EH (cell line): ENCODE measurements at places on chromosomes 5 and 9.

DNA sequence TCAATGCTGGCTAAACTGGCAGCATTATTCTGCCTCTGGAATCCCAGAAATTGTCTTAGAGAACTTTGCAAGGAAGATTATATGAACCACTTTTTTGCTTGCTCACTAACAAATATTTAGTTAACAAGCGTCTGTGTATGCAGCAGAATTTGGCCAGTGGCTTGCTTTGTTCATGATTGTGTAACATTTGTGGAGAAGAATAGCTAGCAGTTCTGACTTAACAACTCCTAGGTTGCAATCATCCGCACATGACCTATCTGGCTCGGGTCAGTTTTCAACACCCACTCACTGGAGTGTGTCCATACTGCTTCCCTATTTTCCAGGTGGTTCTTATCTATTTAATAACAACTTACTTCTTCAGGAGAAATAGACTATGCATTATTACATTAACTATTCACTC lies 98.5 kb downstream of the SNX18 start:
- DNase-seq: peak; percentile 68

DNA sequence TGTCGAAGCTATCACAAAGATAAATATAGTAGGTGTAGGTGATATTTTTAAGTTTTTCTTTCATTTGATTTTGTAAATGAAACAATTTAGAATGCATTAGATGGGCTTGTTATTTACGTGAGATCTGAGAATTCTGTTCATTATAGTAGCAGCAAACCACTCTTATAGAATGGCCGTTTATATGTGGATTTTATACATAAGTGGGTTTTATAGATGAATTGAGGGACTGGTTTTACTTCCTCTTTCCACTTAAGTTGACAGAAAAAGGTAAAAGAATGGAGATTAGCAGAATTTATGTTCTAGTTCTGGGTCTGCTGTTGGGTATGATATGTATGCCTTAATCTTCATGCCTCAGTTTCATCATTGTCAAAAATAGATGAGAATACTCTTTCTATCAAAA lies 5.6 kb downstream of the RMI1 start:
- DNase-seq: no peak

GRCh38 chr5:124996764-124997077 lies 250.3 kb upstream of the ZNF608 start:
- peak; percentile 71 for DNase-seq

DNA sequence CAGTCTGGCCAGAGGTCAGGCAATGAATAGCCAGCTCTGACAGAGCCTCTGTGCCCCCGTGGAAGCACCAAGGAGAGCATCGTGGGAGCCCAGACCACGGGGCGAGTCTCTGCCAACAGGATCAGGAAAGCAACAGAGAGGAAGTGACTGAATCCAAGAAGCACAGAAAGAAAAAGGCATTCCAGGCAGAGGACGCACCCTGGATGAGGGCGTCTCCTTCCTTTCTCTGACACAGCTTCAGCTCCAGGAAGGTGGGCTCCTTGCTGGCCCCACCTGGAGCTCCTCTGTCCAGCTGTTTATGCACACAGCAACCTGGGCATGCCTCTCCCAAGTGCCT lies 16.6 kb downstream of the HK3 start:
- no peak for DNase-seq

DNA sequence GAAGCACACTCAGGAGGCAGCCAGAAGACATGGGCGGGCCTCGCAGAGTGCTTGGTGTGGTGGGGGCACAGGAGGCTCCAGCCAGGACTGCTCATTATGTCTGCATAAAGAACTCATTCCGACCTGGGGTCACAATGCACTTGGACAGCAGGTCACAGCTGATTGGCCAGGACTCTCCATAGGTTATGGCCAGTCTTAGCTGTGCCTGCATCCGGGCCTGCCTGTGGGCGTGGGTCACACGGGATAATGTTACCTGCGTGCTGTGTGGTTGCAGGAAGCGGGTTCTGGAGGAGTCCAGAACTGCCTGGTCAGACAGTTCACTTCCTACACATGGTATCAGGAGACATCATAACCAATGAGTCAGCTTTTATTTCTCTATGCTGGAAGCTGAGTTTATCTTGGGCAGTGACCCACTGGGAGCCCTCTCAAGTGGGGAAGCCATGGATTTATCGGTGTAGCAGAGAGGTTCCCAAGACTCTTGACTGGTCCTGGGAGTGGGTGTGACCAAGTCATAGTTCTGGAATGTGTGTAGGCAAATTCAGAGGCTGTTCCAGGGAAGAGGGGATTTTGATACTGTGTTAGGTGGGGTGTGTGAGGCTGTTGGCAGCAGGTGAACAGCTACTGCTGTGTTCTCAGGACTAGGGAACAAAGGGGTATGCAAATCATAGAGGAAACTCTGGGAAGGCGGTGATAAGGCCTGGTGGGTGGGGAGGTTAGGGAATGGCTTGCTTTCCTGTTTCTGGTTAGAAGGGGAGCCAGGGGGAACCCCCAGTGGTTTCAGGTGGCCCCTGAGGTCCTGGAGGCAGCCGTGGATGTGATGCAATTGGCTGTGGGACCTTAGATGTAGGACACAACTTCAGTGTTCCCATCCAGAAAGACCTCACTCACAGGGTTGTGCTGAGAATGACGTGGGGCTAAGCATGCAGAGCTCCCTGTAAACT lies 51.3 kb downstream of the ARHGEF37 start:
- DNase-seq: peak; percentile 72

GRCh38 chr9:37784291-37784615 lies 611 bp downstream of the EXOSC3 start:
- peak; percentile 20 for DNase-seq

- no peak for DNase-seq
Observed at GRCh38 chr5:32197032-32197431, 22.9 kb upstream of the GOLPH3 start.

DNA sequence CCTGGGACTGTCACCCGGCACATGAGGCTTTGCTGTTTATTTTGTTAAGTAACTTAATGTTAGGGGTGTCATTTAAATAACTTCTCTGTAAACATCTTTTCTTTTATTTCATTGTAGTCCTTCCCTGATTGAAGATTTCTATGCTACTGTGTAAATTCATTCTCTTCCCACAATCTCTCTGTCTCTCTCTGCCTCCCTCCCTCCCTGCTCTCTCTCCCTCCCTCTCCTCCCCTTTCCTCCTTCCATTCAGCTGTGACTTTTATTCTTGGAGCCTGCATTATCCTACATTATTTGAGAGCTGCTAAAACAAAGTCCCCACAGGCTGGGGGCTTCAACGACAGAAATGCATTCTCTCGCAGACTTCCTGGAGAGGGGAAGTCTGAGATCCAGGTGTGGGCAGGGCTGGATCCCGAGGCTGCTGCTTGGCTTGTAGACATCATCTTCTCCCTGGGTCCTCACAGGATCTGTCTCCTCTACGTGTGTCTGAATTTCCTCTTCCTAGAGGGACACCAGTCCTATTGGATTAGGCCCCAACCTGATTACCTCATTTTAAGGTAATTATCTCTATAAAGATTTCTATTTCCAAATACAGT lies 18.4 kb downstream of the UBE2QL1 start:
- DNase-seq: no peak

DNA sequence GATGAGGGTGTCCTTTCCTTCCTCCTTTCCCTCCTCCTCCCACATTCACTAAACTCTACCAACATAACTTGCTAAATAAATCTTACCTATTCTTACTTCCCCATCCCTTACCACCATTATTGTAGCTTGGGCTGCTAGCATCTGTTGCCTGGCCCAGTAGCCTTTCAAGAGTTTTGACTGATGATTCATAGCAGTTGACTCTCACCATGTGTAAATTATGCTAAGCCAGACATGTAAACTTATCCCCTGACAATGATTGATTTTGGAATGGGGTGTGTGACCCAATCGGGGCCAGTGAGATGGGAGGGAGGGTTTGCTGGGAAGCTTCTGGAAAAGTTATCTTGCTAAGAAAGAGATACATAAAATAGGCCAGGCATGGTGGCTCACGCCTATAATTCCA lies 161.8 kb upstream of the SPRY4 start:
- DNase-seq: peak; percentile 76

DNA sequence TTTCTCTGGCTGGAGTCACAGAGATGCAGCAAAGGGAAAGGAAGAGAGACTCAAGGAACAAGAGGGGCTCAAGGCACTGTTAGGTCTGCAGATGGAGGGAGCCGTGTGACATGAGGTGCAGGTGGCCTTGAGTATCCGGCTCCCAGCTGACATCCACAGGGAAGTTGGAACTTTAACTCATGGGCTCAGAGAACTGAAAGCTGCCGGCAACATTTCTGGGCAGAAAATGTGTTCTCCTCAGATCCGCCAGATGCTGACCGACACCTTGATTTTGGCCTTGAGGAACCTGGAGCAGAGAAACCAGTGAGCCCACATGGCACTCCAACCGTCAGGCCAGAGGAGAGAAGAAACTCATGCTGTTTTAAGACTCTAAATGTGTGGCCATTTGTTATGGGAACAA lies 258.1 kb upstream of the IRX2 start:
- DNase-seq: no peak

- DNase-seq: no peak
Observed at GRCh38 chr9:127634698-127635097, 22.6 kb downstream of the STXBP1 start.

DNA sequence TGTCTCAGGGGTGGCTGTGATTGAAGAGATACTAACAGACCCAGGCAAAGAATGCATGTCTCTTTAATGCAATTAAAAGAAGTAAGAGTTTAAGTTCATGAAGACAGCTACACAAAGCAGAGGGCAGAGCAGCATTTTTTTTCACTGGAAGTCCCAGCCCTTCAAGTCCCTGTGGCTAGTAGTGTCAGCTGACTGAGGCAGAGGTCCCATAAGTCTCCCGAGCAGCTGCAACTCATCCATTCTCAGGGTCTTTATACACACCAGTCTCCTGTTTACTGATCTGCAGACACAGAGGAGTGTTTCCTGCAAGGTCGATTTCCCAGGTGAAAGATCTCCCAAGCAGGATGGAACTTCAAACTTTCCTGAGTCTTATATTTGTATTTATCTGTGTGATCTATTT lies 169.4 kb upstream of the GLRA1 start:
- no peak for DNase-seq

DNA sequence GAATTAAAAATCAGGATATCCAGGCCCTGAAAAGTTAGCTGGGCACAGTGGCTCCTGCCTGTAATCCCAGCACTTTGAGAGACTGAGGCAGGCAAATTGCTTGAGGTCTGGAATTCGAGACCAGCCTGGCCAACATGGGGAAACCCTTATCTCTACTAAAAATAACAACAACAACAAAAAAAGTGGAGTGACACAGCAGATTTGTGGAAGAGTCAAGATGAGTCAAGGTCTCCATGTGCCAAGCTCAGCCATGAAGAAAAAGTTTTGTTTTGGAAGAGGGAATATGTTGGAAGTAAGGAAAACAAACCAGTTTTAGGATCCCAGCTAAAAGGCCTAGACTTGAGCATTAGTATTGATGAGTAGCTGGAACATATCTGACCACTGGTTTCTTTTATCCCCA lies 14.7 kb downstream of the LRRC70 start:
- DNase-seq: peak; percentile 54

- peak; percentile 60 for DNase-seq
Observed at GRCh38 chr5:135140446-135141204, 106.6 kb upstream of the PITX1 start.

DNA sequence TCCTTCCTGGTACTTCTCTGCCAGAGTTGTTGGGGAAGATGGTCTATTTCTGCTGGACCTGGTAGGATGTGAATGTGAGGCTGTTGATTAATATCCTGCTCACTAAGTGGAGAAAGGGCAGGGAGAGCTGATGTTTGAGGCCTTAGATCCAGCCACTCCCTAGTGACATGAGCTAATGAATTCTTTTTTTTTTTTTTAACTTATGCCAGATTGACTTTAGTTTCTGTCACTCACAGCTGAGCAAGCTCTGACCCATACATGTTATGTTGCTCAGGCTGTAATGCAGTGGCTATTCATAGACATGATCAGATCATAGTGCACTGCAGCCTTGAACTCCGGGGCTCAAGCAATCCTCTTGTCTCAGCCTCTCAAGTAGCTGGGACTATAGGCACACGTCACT lies 75.1 kb upstream of the SPRY4 start:
- no peak for DNase-seq

DNA sequence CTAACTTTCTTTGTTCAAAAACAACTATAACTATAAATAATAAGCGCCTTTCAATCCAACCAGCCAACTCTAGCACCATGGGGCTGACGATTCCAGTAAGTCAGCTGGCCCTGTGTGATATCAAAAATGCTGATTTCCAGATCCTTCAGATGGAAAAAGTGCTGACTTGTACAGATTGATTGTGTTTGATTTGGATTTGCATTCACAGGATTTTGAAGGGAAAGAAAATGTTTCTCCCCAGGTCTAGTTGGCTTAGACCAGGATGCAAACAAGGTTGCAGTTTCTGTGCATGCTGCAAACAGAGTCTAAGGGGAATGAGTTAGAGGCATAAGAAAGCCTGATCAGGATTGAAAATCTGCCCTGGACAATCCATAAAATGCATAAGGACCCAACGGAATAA lies 68.9 kb downstream of the SLC1A3 start:
- DNase-seq: no peak

- peak; percentile 97 for DNase-seq
Observed at GRCh38 chr5:112958093-112959088, 18.2 kb upstream of the DCP2 start.

- DNase-seq: no peak
Observed at GRCh38 chr5:74875994-74876791, 10.0 kb upstream of the FAM169A start.

GRCh38 chr9:98866435-98867102 lies 59.1 kb downstream of the GALNT12 start:
- DNase-seq: peak; percentile 56

- DNase-seq: peak; percentile 58
Observed at GRCh38 chr9:73176450-73176875, 24.8 kb downstream of the ANXA1 start.

DNA sequence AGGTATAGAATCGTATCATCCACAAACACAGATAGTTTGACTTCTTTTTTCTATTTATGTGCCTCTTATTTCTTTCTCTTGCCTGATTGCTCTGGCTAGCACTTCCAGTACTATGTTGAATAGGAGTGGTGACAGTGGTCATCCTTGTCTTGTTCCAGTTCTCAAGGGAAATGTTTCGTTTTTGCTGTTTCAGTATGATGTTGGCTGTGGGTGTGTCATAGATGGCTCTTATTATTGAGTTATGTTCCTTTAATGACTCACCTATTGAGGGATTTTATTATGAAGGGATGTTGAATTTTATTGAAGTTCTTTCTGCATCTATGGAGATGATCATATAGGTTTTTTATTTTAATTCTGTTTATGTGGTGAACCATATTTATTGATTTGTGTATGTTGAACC lies 70.3 kb downstream of the ENC1 start:
- DNase-seq: no peak

- peak; percentile 25 for DNase-seq
Observed at GRCh38 chr5:159951387-159951786, 35.1 kb downstream of the ADRA1B start.

GRCh38 chr5:64939772-64940510 lies 171.2 kb downstream of the CWC27 start:
- DNase-seq: peak; percentile 41

DNA sequence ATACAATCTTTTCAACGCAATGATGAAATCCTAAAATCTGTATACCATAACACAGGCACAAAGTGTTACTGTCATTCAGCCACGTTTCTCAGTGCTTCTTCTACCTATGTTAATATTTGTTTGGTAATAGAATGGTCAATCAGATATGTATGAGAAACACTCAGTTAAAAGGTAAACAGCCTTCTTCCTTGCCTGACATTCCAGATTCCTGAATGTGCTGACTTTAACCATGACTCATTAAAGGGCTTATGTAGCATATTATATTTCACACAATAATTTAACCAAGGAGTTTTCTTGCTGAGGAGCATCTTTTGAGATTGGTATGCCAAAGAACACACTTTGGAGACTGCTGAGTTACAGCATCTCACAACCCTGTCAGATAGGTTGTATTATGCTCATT lies 187.6 kb downstream of the CETN3 start:
- DNase-seq: no peak
